ENCODE measurements at places on chromosomes 2 and 18.

GRCh38 chr2:61378281-61378680 lies 92.6 kb downstream of the USP34 start:
- no peak for DNase-seq

DNA sequence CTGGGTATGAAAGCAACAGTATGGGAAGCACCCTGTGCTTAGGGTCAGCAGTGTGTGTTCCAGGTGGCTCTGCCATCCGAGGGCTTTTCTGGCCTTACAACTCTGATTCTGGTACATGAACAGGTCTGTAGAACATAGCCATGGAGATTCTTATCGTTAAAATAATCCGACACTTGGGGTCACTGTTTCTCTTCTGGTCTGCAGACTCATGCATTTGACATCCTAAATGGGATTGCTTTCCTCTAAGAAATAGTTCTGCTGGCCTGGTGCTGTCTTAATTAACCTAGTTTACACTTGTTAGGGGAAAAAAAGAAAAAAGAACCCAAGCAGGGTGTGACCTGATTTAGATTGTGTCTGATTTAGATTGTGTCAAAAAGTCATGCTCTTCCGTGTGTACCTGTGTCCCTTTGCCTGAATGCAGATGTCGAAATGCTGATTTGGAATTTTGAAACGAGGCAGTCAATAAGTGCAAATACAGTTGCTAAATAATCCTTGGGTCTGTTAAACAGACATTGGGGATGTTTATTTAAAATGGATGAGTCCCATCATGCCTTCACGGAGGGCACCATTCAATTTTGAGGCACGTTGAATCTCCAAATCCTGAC lies 59.6 kb downstream of the TRPM8 start:
- peak; percentile 32 for DNase-seq

DNA sequence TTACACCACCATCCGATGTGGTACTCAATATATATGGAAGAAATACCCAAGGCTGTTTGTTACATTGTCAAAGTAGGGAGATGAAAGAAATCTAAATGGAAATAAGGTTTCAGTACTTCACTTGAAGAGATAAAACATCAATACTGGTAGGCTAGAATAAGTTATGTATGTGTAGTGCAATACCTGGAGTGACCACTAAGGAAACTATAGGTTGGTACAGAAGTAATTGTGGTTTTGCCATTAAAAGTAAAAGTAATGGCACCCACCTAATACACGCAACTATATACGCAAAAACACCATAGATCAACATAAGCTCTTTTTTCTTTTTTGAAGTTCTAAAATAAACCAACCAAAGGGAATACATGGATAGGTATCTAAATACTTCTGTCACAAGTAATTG lies 143.2 kb upstream of the KYNU start:
- no peak for DNase-seq

- no peak for DNase-seq
Measured at GRCh38 chr18:75111760-75112159, 97.2 kb downstream of the PTGR3 start.

- DNase-seq: no peak
Measured at GRCh38 chr18:31508781-31509180, 10.8 kb downstream of the DSG2 start.

- no peak for DNase-seq
Measured at GRCh38 chr18:35344736-35345459, 678 bp upstream of the ZNF24 start.

GRCh38 chr2:139992078-139992477 lies 1211.9 kb upstream of the NXPH2 start:
- no peak for DNase-seq

- no peak for DNase-seq
Measured at GRCh38 chr2:141555876-141556470, 574.8 kb downstream of the LRP1B start.

DNA sequence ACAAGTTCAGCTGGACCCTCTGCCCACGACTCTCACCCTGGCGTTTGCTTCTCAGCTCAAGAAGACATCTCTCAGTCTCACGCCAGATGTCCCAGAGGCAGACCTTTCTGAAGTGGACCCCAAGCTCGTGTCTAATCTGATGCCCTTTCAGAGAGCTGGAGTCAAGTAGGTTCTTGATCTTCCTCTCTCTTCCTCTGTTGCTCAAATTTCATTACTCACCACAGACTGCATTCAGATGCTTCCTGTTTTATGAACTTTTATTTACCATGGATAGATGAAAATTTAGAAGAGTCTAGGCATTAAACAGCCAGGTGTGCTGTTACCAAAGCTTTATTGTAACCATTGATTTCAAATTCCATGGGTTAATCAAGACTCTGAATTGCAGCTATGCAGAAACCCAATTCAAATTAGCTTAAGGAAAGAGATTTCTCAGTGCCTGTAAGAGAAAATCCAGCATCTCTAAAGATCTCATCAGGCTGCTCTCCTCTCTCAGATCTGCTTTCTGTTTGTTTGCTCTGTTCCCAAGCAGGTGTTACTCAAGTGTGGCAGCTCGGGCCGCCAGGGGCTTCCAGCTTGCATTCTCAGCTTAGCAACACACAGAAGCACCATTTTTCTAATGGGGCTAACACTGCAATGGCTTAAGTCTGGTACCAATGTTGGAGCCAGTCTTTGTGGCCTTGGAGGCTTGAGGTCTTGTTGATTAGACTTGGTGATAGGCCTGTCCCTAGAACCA lies 16.5 kb downstream of the SMARCAL1 start:
- no peak for DNase-seq

- DNase-seq: no peak
Measured at GRCh38 chr2:111156529-111156928, 35.8 kb downstream of the BCL2L11 start.

DNA sequence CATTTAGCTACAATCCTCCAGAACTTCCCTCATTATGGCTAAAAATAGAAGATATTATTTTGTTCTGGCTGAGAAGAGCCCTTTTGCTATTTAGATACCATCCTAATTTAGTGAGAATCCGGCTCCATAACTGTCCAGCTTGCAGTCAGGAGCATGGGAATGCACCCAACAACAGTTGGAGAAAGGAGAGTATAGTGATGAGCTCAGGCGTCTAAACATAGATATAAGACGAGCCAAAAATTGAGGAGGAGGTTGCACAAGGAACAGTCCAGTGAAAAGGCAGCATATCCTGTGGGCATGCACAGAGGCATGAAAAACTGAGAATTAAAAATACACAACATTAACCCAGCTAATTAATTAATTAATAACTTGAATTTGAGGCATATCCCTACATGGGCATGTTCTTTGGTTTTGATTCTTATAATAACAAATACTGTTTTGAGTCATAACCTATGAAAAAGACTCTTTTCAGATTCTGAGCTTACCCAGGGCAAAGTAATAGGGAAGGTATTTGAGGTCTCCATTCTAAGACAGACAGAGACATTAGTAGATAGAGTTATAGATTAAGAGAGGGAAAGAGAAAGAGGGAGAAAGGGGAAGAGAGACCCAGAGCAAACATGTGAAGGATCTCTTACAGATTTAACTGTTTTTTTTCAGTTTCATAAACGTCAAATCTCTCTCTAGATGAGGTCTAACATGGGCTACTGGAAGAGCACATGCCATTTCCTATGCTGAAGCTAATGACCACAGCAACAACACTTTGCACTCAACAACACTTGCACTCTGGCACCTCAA lies 311.2 kb downstream of the OSR1 start:
- no peak for DNase-seq

GRCh38 chr18:12007063-12007462 lies 25.8 kb downstream of the IMPA2 start:
- no peak for DNase-seq

GRCh38 chr2:154740361-154740760 lies 41.9 kb downstream of the KCNJ3 start:
- DNase-seq: no peak

- DNase-seq: no peak
Measured at GRCh38 chr2:229543176-229543873, 171.0 kb downstream of the DNER start.

DNA sequence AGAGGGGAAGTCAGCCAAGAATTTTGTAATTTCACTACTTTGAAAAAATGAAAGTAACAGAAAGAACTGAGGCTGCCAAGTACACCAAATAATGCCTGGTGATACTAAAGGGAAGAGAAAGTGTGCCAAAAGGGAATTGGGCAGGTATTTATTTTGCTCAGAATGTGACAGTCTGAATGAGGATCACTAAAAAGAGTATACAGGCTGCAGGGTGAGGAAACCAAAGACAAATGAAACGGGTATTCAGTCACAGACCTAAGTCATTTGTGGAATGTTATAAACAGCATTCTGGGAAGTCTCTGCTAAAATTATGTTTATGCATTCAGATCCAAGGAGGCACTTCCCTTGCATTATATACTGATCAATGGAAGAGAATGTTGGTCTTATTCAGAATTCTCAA lies 418.6 kb upstream of the SLC39A10 start:
- no peak for DNase-seq

DNA sequence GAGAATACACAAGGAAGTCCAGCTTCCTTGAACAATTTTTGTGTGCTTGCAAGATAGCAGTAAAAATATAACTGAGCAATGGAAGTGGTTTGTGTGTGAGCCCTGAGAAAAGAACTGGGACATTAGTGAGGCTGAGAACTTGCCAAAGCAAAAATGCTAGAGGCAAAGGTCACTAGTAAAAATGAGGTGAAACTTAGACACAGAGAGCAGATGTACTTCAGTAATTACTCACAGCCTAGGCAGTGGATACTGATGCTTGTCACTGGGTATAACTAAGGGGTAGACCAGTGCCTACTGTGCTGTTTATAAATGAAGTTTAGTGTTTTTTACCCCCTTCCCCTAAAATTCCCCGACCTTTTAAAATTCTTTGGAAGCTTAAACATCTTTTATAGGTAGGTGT lies 450.1 kb downstream of the LPIN1 start:
- peak; percentile 46 for DNase-seq

GRCh38 chr2:219959471-219959870 lies 332.0 kb downstream of the SLC4A3 start:
- DNase-seq: no peak

DNA sequence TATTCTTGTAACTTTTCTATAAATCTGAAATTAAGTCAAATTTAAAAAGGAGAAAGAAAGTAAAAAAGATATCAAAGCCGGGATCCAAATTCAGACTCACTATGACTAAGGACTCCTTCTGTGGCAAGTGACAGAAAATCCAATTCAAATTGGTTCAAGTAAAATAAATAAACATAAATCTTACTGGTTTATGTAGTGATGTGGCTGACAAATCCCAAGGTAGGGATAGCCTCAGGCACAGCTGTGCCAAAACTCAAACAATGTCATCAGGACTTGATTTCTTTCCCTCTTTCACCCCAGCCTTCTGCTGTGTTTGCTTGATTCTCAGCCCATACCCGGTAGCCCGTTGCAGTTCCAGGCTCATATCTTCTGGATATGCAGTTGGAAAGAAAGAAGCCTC lies 284.6 kb downstream of the SP3 start:
- no peak for DNase-seq

- no peak for DNase-seq
Measured at GRCh38 chr2:8138923-8139667, 542.8 kb upstream of the ID2 start.

DNA sequence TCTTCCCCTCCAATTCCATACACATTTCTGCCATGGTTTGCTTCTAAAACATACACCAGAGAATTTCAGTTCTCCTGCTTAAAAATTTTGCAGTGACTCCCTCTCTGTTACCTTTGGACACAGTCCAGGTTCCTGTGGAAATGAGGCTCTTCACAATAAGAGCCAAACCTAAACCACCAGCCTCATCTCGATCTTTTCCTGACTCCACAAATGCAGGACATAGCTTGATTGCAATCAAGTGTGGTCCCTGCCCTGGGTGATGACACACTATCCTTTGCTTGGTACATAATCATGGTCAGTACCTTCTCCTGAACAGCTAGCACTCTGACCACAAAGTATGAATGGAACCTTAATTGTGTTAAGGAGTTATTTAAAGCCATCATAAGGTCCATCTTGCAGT lies 134.9 kb upstream of the CHAC2 start:
- DNase-seq: peak; percentile 37

GRCh38 chr2:100408104-100408503 lies 9.4 kb downstream of the CHST10 start:
- no peak for DNase-seq

- DNase-seq: no peak
Measured at GRCh38 chr2:505941-506340, 171.3 kb downstream of the TMEM18 start.

DNA sequence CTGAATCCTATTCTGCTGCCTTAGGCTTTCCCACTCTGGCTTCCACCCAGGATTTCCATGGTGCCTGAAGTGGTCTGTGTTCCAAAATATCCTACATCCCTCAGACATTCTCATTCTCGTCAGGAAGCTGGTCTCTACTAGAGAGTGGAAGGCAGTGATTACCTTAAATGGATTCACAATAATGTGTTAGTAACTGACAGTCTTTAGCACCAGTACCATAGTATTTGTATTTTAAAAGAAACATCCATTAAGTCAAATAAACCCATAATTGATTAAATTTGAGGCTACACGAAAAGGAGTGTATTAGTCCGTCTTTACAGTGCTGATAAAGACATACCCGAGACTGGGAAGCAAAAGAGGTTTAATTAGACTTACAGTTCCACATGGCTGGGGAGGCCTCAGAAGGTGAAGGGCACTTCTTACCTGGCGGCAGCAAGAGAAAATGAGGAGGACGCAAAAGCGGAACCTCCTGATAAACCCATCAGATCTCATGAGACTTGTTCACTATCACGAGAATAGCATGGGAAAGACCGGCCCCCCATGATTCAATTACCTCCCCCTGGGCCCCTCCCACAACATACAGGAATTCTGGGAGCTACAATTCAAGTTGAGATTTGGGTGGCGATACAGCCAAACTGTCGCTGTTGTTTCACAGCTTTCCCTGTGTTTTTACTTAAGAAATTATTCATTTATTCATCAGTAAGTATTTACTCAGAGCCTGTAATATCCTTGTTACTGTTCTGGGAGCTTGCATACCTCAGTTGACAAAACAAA lies 306.5 kb downstream of the STK39 start:
- no peak for DNase-seq

DNA sequence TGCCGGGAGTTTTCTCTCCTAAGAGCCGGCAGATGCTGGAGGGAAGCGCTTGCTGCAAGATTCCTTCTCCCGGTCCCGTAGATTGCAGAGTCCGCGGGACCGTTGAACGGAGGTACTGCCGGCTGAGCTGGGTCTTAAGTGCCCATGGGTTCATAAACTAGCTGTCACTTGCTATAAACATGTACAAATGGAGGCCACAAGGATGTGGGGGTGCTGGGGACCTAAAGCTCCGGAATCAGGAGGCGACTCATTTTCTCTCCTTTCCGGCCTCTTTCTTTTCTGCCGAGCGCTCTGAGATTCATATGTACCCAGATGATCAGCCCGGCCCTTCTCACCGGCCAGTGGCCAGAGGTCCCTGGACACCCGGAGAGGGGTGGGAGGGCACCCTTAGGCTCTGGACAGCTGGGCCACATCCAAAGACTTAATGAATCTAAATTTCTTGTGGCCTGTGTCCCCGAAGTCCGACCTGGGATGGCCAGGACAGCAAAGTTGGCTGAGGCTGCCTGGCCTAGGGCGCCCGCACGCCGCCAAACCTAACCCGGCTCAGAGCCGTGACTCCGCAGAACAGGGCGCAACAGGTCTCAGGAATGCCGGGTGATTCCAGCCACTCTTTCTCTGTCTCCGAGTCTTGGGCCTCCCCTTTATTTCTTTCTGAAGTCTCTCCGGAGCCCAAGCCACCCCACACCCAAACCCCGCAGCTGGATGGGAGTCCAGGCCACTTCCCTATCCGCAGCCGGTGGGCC lies 2.4 kb upstream of the PAX3 start:
- DNase-seq: no peak
